ENCODE measurements at places on chromosomes 12 and 14. TPM values are rescaled to one million over a fixed set of nuclear protein-coding genes. Genes with fewer than 3 reads are reported as not detected.

GRCh38 chr12:78885466-78885865, 20.9 kb downstream of the SYT1 start:
- no peaks in the 10 kb centered on the region for H3K36me3 ChIP-seq
- no peaks in the 10 kb centered on the region for H3K27me3 ChIP-seq
- DNase-seq = no peak
- no peaks in the 10 kb centered on the region for H3K4me1 ChIP-seq

DNA sequence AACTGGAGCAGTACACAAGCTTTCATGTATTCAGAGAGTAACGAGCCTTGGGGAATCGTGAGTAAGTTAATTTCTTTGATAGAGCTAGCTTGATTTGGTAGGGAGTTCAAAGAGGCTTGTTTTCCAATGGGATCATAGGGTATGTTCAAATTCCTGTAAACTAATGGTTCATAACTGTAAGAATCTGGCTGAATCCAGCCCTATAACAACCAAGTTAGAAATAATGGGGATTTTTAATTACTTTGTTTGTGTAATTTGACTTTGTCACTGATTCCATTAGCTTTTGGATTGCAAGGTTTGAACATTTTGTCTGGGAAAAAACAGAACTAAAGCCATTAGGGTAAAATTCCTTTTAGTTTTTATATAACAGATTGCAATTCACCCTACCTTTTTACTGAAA, 94.0 kb downstream of the WNK1 start:
- peaks cover 8% of the 10 kb centered on the region for H3K4me1 ChIP-seq
- no peaks in the 10 kb centered on the region for H3K27me3 ChIP-seq
- peaks cover 37% of the 10 kb centered on the region for H3K36me3 ChIP-seq
- H3K27ac ChIP-seq = no peak overlapping the region
- H3K4me3 ChIP-seq = no peak overlapping the region

GRCh38 chr12:6066651-6067050, 57.8 kb downstream of the VWF start:
- no peak overlapping the region for H3K4me3 ChIP-seq
- no peak for DNase-seq
- H3K27me3 ChIP-seq = no peaks in the 10 kb centered on the region
- H3K4me1 ChIP-seq = peaks cover 7% of the 10 kb centered on the region
- H3K36me3 ChIP-seq = no peaks in the 10 kb centered on the region
- no peak overlapping the region for H3K27ac ChIP-seq

The RERGL gene
- total RNA-seq = not detected

The CFAP54 gene
- 0.20 TPM for total RNA-seq
